ENCODE measurements at places on chromosomes 16 and 17. TPM values are rescaled to one million over a fixed set of nuclear protein-coding genes. Genes with fewer than 3 reads are reported as not detected.

- DNase-seq, result no peak
Observed at GRCh38 chr16:85777583-85778310, 21.6 kb downstream of the EMC8 start.

- DNase-seq, result no peak
Observed at GRCh38 chr16:3071655-3072054, 6.2 kb downstream of the IL32 start.

- DNase-seq, result no peak
Observed at GRCh38 chr16:65634291-65634690, 512.4 kb upstream of the CDH11 start.

DNA sequence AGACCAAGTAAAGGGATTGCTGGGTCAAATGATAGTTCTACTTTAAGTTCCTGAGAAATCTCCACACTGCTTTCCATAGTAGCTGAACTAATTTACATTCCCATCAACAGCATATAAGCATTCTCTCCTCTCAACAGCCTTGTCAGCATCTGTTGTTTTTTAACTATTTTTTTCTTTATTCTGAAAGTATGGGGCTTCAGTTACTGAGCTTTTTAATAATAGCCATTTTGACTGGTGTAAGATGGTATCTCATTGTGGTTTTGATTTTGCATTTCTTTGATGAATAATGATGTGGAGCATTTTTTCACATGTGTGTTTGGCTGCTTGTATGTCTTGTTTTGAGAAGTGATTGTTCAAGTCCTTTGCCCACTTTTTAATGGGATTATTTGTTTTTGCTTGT, 2.5 kb downstream of the KRTAP2-2 start:
- DNase-seq, result no peak

DNA sequence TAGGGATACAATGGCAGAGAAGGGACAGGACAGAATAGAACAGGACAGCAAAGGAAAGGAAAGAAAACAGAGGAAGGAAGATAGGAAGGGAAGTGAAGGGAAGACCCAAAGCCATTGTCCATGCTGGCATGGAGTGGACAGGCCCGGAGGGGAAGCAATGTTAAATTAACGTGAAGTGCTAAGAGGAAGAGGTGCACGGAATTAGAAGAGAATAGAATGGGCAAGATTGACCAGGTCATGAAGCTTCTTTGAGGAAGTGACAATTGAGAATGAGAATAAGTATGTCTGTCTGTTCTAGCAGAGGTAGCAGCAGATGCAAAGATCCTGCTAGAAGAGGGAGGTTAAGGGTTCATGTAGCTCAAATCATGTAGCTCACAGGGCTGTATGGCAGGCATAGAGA, 117.2 kb downstream of the MAF start:
- no peak for DNase-seq

- DNase-seq, result no peak
Observed at GRCh38 chr17:81516439-81516838, 3.8 kb upstream of the ACTG1 start.

DNA sequence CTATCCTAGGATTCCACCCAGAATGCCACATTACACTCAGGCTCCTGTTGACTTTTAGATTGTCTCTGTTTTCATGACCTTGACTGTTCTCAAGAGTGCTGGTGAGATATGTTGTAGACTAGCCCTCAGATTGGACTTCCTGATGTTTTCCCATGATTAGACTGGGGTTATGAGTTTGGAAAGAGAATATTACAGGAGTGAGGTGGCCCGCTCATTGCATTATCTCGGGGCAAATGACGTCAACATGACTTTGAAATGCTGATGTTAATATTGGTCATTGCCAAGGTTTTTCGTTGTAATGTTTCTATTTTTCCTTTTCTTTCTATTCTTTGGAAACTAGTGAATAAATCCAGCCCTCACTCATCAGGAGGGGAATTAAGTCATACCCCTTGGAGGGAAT, 355.7 kb upstream of the MON1B start:
- DNase-seq, result no peak

DNA sequence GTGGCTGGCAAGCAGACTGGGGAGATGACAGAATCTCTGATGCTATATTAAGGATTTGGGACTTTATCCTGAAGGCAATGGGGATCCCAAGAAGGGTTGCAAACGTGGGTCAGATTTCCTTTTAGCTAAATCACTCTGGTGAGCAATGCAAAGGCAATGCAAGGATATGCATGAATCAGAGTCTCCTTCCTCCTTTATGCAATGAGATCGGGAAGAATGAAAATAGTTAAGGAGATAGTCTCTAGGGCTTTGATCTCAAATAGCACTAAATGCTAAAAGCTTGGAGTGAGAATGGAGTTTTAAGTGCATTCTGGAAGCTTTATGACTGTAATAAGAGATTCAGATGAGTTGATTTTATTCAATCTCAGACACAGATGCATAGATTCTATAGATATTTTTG, 27.2 kb upstream of the SHISA9 start:
- no peak for DNase-seq

DNA sequence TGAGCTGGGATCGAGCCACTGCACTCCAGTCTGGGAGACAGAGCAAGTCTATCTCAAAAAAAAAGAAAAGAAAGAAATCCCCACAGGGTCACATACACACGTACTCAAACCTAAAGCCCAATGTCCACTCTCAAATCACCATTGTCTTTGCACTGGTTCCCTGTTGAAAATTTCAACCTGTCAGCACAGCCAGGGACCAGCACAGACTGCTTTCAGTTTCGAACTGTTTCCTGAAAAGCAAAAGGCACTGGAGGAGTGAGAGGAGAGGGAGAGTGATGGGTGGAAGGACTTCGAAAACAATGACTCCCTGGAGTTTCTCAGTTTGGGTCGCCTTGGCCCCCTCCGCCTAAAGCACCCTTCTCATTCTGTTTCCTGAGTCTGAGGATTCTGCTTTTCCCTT, 9.0 kb upstream of the CD300C start:
- DNase-seq, result no peak

DNA sequence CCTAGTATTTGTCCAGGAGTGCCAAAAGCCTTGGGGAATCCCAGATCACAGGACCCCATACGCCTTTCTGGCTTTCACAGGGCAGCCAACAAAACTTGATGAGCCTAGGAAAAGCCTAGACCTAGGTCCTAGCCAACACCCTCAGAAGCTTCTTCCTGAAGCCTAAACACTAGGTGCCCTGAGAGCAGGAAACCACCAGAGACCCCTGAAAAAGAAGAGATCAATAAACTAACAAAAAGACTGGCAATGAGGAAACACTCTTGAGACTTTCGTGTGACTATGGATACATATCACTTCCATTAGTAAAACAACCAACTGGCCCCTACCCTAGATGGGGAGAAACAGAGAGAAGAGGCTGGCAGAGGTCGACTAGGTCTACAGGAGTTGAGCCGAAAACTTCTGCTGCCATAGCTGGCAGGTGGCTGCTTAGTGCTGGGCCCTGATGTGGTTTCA, 1.2 kb downstream of the ORMDL3 start:
- DNase-seq, result no peak

DNA sequence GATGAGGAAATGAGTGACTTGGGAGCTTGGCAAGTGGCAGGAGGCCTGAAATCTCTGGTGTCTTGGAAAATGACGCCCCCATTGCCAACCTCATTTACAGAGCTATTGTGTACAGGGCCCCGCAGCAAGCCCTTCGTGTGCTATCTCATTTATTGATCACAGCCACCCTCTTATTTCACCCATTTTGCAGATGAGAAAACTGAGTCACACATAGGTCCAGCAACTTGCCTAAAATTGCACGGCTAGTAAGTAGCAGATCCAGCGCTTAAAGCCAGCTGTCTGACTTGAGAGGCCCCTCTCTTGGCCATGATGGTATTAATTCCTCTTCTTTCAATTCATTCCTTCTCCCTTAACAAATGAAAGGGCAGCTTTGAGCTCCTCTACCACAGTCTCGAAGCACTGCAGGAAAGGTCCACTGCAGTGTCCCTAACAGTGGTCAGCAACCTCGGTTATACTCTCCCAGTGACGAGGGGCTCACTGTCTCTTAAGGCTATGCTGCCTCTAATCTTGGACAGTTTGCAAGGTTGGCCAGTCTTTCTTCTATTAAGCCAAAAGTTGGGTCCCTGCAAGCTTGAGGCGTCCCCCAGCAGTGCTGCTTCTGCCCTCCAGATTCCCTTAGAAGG, 162.2 kb downstream of the COPRS start:
- DNase-seq, result no peak

- peak; percentile 47 for DNase-seq
Observed at GRCh38 chr17:42531455-42532354, 4.3 kb upstream of the NAGLU start.

GRCh38 chr17:8353736-8354135, 14.1 kb downstream of the ODF4 start:
- DNase-seq, result no peak

GRCh38 chr17:30186761-30187160, 48.7 kb downstream of the SLC6A4 start:
- DNase-seq, result no peak

- no peak for DNase-seq
Observed at GRCh38 chr16:86958423-86958822, 358.8 kb downstream of the C16orf95 start.

DNA sequence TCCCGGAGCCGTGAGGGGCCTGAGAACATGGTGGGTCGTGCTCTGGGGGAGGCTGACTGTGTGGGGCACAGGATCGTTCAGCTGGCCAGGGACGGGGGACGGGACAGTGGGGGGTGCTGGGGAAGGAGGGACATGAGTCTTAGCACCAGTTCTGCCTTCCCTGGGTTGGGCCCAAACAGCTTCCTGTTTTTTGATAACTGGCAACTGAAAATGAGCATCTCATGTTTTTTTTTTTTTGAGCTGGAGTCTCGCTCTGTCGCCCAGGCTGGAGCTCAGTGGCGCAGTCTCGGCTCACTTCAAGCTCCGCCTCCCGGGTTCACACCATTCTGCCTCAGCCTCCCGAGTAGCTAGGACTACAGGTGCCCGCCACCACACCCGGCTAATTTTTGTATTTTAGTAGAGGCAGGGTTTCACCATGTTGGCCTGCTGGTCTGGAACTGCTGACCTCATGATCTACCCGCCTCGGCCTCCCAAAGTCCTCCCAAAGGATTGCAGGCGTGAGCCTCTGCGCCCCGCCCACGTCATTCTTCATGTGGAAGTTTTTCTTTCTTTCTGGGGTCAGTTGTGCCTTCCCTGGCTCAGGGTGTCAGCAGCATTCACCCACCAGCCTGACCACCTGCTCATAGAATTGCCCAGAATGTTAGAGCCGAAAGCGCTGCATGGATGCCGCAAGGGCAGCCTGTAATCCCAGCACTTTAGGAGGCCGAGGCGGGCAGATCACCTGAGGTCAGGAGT, 6.4 kb downstream of the ASPSCR1 start:
- DNase-seq, result no peak

- DNase-seq, result no peak
Observed at GRCh38 chr17:2218426-2218825, 85.2 kb downstream of the SMG6 start.

- no peak for DNase-seq
Observed at GRCh38 chr16:4966736-4967453, 8.8 kb downstream of the SEC14L5 start.

DNA sequence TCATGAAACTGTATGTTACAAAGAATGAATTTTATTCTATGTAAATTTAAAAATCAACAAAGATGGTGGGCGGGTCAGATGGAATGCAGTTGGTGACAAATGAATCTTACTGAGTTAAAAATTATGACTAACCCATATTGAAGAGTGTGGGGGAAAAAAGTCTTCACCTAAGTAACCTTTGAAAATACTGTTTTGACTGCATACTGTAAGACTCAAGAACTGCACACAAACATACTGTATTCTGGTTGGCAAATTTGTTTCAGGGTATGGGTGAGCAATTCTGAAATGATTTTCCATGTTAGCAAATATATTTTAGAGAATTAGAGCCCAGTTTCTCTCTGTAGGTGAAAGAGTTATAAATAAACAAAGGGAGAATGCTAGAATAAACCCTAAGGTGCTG, 153.7 kb upstream of the KCNJ18 start:
- DNase-seq, result no peak

DNA sequence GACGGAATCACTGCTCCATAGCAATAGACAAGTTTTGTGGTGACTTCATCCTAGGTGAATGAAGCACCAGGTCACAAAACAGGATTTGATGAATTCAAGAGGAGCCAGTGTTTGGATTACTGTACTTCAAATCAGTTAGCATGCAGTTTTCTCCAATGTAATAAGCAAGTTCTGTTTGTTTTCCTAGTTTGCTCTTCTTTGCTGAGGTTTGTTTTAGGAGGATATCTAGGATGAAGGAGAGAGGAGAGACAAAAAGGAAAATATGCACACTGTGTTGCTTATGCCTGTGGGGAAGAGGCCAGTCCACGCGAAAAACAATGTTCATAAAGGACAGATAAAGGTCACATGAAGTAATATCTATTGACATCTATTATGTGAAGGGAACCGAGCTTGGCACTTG, 9.0 kb downstream of the KRT37 start:
- no peak for DNase-seq

DNA sequence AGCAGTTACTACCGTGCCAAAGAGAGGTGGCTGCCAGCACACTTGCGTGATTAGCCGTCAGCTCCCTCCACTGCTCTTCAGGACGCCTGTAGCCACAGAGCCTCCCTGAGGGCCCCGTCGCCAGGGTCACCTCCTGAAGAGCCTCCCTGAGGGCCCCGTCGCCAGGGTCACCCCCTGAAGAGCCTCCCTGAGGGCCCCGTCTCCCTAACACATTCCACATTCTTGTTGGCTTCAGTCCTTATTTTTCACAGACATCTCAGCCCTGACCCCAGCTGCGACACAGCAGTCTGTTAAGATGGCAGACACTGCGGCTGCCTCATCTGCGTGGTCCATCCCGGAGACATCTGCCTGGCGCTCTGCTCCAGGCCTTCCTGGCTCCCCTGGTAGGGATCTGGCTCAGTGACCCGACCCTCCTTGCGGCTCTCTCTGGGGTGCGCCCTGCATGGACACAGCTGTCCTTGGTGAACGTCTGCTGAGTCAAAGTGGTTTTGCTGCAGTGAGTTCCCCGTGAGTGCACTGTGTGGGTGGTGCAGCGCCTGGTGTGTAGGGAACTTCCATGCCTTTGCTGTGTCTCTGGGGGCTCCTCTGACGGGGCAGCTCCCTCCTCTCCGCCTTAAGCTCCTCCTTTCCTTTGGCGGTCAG, 11.4 kb downstream of the ACSF3 start:
- no peak for DNase-seq

GRCh38 chr17:34850964-34851363, 110.3 kb downstream of the CCT6B start:
- DNase-seq, result no peak

DNA sequence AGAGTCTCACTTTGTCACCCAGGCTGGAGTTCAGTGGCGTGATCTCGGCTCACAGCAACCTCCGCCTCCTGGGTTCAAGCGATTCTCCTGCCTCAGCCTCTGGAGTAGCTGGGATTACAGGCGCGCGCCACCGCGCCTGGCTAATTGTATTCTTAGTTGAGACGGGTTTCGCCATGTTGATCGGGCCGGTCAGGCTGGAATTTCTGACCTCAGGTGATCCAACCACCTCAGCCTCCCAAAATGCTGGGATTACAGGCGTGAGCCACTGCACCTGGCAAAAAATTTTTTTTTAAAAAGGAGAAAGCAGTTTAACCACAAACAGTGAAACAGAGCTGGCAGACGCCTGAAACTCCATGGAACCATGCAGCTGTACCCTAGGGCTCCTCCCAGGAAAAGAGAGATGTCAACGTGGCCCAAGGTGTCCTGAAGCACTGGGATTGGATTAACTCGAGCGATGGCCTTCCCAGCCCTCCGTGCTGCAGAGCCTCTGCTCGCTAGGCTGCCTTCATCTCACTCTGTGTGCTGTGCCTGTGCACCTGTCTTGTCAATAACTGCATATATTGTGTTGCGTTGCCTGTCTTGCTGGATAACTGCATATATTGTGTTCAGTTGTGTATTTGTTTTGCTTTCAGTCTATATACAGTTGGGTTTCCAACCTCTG, 29.6 kb upstream of the FOXK2 start:
- no peak for DNase-seq

Gene DHX58
- total RNA-seq, result not detected

Gene SDR42E1
- total RNA-seq, result not detected

Gene SAMD14
- total RNA-seq, result 28.7 TPM

Gene RGS11
- total RNA-seq, result 1.9 TPM

Gene FBXO39
- total RNA-seq, result not detected

Measured in neural crest cell (in vitro differentiated cells).